Activated CD8-positive, alpha-beta T cell treated with anti-CD3 and anti-CD28 coated beads for 36 hours (primary cell): ENCODE measurements at places on chromosomes 12 and 14.

DNA sequence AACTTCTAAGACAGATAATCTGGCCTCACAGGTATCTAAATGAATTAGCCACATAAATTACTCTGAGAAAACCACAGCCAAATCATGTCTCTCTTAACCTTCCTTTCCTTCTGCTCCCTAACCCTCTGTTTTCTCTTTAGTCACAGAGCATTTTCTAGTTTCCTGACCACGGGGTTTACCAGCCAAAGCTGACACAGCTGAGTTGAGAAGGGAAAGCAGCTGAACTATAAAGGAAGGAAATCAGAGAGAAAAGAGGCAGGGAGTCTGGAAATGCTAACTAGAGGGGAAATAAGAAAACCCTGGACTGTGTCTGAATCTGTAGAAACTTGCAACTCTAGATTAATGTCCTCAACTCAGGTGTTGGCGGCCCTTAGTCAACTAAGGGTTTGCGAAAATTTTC is 24.4 kb downstream of the ANKS1B start:
- DNase-seq: no peak

DNA sequence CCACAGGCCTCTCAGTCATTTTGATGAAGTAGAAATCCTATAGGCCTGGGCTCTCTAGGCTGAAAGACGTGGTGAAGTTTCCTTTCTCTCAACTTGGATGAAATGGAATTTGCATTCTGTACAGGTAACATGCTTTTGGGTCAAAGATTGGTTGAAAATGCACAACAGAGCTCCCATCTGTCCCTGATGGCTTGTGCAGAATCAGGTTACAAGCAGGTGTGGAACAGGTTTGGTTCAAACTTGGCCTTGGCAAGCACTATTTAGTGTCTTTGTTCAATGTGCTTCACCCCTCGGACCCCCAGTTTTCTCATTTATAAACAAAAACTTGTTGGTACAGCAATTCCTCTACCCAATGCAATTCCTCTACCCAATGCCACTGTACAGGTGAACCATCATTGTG is 1493.0 kb downstream of the AACS start:
- DNase-seq: no peak

DNA sequence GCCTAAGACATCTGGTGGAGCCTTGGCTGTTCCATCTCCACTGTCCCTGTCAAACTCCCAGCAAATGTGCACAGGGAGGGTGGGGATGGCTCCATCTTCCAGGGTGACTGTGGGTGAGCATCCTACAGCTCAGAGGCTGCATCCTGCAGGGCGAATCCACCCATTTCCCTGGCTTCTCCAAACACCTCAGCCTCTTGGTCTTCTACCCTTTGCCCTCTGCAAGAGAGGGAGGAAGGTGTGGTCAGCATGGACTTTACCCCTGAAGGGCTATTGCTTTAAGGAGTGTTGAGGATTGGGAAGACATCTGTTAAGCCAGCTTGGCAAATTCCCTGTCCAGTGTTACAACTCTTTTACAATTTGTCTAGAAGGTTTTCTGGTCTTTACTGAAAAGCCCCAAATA is 23.1 kb upstream of the DGLUCY start:
- DNase-seq: no peak

DNA sequence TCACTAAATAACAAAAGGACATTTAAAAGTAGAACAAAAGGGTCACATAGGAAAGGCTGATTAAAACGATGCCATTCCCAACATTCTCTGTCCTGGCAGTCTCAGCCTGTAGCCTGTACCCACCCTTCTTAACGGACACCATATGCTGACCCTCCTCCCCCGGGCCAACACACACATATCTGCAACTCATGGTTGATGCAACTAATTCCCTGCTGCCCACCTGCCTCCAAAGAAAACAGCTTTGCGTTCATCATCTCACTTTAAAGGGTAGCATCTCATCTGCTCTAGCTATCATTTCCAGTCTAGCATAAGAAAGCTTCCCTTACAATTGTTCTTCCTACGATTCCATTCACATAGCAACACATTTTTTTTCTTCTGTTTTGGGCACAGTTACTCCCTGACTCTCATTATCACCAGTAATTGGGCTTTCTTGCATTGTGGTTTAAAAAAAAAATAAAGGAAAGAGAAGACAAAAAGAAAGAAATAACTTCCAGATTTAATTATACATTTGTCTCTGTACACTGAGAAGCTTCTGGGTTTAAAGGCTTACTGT is 92.9 kb downstream of the KCNC2 start:
- DNase-seq: no peak

DNA sequence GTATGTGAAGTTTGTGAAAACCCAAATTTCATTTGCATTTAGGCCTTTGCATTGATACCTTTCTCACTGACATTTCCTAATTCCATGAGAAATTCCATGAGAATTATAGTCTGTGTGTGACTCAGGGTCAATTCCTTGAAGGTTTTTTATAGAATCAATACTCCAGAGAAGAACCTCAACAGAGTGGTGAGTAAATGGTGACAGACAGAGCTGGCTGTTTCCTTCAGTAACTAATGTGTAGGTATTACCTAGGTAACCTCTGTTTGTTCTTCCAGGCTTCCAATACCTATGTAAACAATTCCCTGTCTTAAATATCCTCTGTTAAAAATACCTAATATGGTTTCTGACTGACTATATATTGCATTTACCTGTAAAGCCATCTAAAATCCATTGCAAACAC is 117.0 kb downstream of the TTC8 start:
- no peak for DNase-seq

GRCh38 chr14:96297000-96297399 is 41.0 kb downstream of the BDKRB1 start:
- DNase-seq: no peak

GRCh38 chr14:101132588-101132987 is 229.1 kb upstream of the RTL1 start:
- DNase-seq: no peak

DNA sequence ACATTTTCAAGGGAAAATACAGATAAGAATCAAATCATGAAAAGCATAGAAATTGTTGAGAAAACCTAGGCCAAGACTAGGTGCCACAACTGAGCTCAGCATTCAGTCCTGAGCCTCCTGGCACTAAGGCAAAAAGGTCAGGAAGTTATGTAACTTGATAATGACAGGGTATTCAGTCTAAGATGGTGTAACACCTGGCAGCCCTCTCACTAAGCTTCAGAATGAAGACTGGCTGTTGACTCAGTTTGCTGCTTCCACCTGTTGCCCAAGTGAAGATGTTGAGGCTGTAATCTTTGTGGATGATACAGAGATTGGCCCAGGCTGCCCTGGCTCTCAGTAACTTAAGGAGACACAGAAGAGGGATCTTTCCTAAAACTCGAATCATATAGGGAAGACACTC is 19.6 kb downstream of the PROX2 start:
- DNase-seq: no peak

DNA sequence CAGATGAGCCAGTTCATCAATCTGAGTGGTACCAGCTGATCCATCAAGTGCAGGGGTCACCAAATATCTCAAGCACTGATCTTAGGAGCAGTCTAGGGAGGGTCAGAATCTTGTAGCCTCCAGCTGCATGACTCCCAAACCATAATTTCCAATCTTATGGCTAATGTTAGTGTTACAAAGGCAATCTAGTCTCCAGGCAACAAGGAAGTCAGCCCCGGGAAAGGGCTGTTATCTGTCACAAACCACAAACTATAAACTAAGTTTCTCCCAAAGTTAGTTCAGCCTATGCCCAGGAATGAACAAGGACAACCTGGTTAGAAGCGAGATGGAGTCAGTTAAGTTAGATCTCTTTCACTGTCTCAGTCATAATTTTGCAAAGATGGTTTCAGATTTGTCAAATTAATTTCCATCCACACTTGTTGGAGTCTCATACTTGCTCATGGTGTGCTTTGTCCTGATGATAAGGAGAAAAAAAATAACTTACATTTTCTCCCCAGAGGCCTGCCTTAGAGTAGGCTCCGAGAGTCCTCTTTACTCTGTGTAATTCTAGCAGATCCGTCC is 3.9 kb upstream of the ABHD4 start:
- DNase-seq: no peak

GRCh38 chr14:32978691-32979255 is 40.1 kb downstream of the NPAS3 start:
- no peak for DNase-seq

- DNase-seq: no peak
Measured at GRCh38 chr14:63322897-63323573, 4.3 kb upstream of the GPHB5 start.

DNA sequence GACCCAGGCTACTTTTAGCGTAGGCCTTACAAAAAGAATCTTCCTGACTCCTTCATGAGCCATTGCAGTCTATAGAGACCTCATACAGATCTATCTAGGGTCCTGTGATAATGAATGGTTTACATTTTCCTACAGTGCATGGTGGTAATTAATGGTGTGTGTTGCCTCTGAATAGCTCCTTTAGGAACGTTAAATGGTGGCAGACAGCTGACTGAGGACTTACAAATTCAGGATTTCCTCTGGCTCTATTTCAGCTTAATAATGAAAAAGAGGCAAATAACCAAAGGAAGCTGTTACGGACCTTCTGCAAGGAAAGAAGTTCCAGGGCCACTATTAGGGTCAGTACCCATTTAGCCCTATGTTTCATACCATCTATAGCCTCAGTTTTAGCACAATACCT is 5.1 kb downstream of the IKBIP start:
- DNase-seq: no peak

- DNase-seq: no peak
Measured at GRCh38 chr12:26334621-26335124, 139.3 kb downstream of the SSPN start.

DNA sequence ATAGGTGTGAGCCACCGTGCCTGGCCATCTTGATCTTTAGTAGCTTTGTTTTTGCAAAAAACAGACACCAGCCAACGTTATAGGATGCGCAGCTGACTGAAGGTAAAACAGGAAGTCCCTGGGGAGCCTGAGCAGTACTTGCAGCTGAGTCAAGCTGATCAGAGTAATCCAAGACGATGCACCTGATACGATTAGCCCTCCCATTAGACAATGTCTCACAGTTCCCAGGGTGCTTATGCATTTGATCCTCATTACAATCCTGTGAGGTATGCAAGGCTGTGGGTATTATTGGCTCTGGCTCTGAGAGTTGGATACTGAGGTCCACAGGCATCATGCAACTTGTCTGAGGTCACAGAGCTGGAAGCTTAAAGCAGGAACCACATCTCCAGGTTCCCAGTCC is 8.1 kb downstream of the KRT18 start:
- no peak for DNase-seq

GRCh38 chr12:120684523-120684932 is 2.4 kb upstream of the MLEC start:
- DNase-seq: no peak

- no peak for DNase-seq
Measured at GRCh38 chr12:79058342-79058741, 193.8 kb downstream of the SYT1 start.

- no peak for DNase-seq
Measured at GRCh38 chr14:77882098-77882497, 82.2 kb downstream of the ADCK1 start.

DNA sequence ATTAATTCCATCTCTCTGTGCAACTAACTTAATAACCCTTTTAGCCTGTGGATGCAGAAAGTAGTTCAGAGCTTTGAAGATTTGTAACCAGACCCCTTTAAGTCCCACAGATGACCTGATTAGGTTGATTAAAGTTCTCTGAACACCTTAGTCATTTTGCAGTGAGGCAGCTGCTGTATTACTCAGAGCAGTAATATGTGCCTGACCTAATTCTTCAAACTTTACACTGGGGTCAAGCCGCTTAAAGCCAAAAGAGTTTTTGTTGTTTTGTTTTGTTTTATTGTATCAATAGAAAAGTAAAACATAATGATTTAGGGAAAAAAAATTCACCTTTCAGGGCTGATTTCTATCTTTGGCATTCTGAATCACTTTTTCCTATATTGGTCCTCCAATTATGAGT is 78.6 kb upstream of the PLEKHG7 start:
- no peak for DNase-seq

DNA sequence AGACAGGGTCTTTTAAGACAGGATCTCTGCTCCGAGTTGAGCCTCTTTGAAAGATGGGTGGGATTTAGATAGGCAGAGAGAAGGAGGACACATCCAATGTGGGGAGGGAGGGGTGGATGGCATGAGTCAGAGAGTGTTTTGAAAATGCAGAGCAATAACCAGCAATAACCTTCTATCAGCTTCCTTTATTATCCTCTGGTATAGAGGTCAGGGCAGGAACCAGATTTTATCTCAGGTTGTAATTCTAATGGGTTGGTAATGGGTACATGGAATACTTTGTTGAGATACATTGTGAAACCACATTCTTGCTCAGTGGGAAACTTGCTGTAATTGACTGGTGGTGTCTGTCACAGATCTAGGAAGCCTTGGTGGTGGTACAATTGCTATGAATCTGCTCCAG is 37.6 kb upstream of the CCDC63 start:
- DNase-seq: no peak

- DNase-seq: peak; percentile 73
Measured at GRCh38 chr12:89494411-89495231, 30.0 kb downstream of the GALNT4 start.
